ENCODE measurements at places on chromosomes 3 and 15. TPM values are rescaled to one million over a fixed set of nuclear protein-coding genes. Genes with fewer than 3 reads are reported as not detected.

The IRAK2 gene
- 4.7 TPM for total RNA-seq

The IL5RA gene
- not detected for total RNA-seq

The SOX2 gene
- not detected for total RNA-seq

DNA sequence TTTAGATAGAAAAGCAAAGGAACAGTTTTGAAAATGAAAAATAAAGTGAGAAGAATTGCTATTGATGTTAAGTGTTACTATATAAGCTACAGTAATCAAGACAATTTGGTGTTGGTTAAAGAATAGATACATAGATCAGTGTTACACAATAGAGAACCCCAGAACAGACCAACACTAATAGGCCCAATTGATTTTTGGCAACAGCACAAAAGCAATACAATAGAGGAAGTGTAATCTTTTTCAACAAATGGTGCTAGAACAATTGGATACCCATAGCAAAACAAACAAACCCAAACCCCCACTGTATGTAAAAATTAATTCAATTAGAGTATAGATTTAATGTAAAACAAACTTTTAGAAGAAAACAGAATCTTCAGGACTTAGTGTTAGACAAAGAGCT lies 61.8 kb downstream of the ATP11B start:
- no peak for DNase-seq

GRCh38 chr3:87167628-87168456 lies 59.3 kb upstream of the CHMP2B start:
- DNase-seq, result peak; percentile 84

DNA sequence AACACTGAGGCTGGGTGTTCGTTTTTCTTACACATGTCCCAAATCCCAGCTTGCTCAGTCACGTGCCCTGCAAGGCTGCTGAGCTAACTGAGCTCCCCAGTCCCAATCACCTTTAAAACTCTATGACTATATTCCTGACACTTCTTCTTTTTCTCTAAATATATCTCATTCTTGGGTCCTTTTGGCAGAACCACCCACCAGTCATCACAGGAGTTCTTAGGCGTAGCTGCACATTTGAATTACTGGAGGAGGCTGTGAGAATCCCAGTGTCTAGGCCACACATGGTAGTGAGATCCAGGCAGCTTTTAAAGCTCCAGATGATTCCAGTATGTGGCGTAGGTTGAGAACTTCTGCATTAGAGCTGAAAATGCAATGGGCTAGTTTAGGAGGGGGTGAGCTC lies 66.3 kb downstream of the ST8SIA2 start:
- no peak for DNase-seq

DNA sequence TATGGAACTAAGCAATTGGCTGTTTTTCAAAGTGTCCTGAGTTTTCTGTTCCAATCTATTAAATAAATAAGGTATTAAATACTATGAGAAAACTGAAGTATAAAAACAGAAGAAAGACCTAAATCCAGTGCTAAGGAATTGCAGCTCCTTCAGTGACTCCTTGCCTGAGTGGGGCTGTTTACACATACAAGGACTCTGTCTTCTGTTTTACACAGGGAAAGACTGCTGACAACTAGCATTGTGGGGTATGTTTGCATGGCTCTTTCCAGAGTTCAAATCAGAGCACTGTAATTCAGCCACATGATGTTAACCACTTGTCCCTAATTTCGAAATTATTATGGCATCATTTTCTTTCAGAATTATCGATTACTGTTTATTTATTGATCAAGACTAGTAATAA lies 31.3 kb upstream of the MEIS2 start:
- DNase-seq, result no peak

DNA sequence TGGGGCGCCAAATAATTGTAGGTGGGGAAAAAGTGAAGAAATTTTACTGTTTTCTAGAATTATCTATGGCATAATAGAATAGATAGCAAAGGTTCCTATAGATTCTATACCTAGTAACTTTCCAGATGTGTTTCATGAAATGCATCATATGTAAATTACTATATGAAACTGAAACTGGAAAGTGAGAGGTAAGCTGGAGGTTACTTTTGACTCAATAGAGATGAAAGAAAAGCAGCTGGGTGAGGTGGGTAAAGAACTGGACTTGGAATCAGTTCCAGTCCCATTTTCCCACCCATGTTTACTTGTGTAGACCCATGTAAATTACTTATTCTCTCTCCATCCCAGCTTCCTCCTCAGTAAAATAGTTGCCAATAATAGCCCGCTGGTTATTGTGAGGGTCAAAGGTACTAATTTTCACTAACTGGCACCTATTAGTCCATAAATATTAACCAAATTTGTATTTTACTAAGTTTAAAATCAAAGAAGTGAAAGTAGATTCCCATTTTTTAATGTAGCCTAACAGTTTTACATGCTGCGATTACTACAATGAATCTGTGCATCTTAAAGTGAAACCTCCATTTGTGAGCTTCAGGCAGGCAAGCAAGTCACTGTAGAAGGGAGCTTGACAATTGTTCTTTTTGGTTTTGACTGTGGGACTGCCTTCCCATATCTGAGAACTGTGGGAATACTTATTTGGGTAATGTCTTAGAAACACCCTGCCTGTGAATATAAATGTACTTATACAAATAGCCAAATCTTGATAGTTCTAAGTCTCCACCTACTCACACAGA lies 312.1 kb downstream of the SLC9A9 start:
- DNase-seq, result no peak

DNA sequence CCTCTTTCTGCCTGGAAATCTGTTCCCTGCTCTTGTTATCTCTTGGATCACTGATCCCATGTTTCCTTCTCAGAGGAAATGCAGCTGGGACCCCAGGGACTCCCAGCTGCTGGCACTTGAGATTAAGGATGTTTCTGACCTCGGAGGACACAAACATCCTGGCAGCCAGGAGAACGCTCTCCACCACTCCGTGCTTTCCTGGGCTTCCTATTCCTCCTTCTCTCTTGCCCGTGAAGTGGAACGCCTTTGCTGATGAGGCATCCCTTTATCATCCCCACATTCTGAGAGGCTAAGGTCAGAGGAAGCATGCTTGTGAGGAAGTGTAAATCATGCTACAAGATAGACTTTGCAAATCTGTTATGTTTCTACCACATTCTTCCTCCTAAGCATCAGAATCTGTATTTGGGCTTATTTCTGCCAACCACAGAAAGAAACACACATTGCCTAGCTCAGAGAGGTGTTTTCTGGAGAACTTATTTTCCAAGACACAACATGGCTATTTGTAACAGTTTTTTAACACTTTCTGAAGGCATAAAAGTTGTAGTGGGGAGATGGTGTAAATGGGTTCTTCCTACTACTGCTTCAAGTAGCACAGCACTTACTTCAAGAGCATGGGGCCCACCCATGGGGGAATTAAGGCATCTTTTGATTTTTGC lies 25.6 kb upstream of the LDHAL6B start:
- DNase-seq, result no peak

DNA sequence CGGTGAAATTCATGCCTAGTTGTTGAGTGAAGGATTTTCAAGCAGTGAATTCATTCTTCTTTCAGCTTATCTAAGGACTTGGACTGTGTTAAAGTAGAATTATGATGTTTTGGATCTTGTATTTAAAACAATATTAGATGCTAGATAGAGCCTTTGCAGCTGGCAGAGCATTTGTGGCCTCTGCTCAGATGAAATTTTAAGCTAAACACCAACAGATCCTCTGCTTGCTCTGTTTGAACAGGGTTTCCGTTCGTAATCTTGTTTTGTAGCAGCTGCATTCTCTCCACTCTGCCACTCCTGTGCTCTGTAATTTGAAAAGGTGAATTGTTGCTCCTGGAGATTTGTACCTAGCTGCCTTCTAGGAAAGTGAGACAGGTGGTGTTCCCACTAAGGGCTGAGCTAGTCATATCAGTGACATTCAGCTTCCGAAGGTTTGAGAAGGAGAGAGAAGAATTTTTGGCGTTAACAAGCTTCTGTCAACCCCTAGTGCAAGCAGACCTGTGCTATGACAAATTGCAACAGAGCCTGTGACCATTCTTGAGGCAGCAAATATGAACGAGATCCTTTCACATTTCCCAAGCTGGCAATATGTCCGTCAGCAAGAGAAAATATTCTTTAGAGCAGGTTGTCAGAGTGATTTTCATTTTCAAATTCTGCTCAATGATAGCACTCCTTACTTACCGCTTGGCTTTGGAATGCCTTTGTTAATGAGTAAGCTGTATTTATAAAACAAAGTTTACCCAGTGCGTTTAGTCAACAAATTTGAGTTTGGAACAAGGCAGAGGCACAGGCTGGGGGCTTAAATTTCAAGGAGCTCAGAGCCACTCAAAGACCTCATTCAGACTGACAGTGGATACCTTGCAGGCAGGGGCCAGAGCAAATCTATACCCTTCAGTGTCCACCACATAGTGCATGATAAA lies 5.3 kb downstream of the CHST2 start:
- peak; percentile 40 for DNase-seq

- DNase-seq, result peak; percentile 21
Measured at GRCh38 chr3:101638261-101638745, 38.6 kb downstream of the ZBTB11 start.

GRCh38 chr15:34188711-34189110 lies 21.2 kb downstream of the KATNBL1 start:
- no peak for DNase-seq

GRCh38 chr15:48001393-48002039 lies 119.3 kb upstream of the SLC24A5 start:
- no peak for DNase-seq

DNA sequence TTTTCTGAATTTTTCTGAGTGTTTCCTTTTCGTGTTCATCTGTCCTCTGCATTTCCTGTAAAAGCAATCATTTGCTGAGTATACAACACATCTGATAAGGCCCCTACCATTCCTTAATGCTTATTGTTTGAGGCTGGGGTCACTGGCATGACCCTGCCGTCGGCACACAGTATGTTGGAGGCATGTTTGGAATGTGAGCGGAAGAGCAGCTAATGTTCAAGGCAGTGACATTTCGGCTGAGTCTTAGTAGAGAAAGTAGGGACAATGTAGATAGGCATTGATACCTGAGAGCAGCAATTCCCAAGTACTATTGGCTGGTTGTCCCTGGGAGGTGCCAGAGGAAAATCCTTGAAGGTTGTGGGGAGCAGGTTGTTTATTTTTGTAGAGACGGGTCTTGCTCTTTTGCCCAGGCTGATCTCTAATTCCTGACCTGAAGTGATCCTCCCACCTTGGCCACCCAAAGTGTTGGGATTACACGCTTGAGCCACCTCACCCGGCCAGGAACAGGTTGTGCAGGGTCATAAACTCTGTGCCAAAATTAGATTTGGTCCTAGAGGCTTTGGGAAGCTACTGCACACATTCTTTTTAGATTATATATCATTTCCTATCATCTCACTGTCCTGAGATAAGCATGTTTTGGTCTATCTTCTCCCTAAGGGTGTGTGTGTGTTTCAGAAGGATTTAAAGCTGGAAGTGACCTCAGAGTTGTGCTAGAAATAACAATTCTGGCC lies 13.5 kb downstream of the PTPN23 start:
- peak; percentile 66 for DNase-seq

DNA sequence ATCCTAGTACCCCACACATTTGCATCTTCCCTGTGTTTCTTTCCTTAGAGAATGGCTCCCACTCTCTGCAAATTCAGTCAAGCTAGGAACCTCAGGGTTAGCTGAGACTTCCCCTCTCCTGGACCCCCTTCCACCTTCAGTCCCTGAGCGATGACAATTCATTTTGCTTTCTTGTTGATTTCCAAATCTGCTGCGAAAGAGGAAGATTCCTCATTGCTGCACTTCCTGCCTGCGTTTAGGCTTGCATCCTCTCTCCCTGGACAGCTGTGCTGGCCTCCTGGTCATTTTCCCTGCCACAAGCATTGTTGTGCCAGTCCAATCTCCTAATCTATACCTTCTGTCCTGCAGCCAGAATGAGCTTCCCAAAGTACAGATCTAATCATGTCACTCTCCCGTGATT lies 12.3 kb upstream of the DGKG start:
- no peak for DNase-seq
